Kidney (tissue), 22 donors: ENCODE measurements at places on chromosomes 7 and 10. TPM values are rescaled to one million over a fixed set of nuclear protein-coding genes. Genes with fewer than 3 reads are reported as not detected.

NPC1L1 gene
- polyA plus RNA-seq, result 2.4 TPM

NEBL gene
- polyA plus RNA-seq, result 13.8 TPM

NRCAM gene
- 16.8 TPM for polyA plus RNA-seq

GNG11 gene
- polyA plus RNA-seq, result 45.0 TPM

PHKG1 gene
- polyA plus RNA-seq, result not detected

HECW1 gene
- polyA plus RNA-seq, result 7.5 TPM

DNA sequence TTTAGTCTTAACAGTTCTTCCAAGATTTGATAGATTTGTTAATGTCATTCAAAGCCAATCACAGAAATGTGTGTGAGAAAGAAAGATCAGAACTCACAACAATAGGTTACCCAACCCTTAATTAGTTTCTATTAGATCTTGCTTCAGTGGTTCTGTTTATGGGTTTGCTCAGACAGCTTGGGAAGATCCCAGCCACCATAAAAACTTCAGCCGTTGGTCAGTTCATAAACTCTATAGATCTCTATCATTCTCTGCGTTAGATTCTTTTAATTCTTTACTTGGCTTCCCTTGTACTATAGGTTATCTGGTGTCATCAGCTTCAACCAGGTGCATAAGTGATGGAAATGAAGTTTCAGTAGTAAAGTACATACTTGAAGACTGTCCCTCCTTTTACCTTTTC lies 54.4 kb downstream of the ZNF277 start:
- DNase-seq, result no peak

DNA sequence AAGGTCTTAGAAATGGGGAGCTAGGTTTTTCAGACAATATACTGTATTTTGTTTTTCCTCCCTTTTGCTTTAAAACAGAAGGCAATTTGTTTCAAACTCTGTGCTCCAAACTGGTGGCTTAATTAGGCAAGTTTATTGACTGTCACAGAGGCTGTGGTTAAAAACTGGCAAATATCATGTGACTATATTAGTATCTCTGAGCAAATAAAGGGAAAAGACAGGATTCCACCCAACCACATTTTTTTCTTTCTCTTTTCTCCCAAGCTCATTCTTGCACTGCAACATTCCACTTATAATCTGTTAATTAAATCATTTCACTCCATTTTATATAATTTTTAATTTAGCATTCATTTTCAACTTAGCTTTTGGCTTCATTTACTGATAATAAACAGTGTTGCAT lies 615.8 kb downstream of the AUTS2 start:
- DNase-seq, result no peak

GRCh38 chr10:106911096-106911495 lies 253.4 kb downstream of the SORCS1 start:
- DNase-seq, result no peak

- DNase-seq, result peak; percentile 13
Observed at GRCh38 chr7:37081436-37081835, 357.1 kb upstream of the AOAH start.

GRCh38 chr7:48033922-48034321 lies 1.4 kb upstream of the C7orf57 start:
- DNase-seq, result no peak

GRCh38 chr10:122392835-122393234 lies 18.3 kb downstream of the PLEKHA1 start:
- DNase-seq, result no peak
